Activated CD8-positive, alpha-beta T cell treated with anti-CD3 and anti-CD28 coated beads for 36 hours (primary cell): ENCODE measurements at places on chromosomes 7 and 10. TPM values are rescaled to one million over a fixed set of nuclear protein-coding genes. Genes with fewer than 3 reads are reported as not detected.

- no peaks in the 10 kb centered on the region for H3K27me3 ChIP-seq
- no peaks in the 10 kb centered on the region for H3K36me3 ChIP-seq
- H3K4me1 ChIP-seq: no peaks in the 10 kb centered on the region
These were observed 289.6 kb upstream of the ADARB2 start for GRCh38 chr10:2026936-2027335.

- no peak overlapping the region for H3K4me3 ChIP-seq
- H3K27me3 ChIP-seq: peaks cover 35% of the 10 kb centered on the region
- H3K27ac ChIP-seq: no peak overlapping the region
- H3K36me3 ChIP-seq: no peaks in the 10 kb centered on the region
- H3K4me1 ChIP-seq: peaks cover 3% of the 10 kb centered on the region
These were observed 85.8 kb upstream of the EGFR start for GRCh38 chr7:54932818-54933543.

DNA sequence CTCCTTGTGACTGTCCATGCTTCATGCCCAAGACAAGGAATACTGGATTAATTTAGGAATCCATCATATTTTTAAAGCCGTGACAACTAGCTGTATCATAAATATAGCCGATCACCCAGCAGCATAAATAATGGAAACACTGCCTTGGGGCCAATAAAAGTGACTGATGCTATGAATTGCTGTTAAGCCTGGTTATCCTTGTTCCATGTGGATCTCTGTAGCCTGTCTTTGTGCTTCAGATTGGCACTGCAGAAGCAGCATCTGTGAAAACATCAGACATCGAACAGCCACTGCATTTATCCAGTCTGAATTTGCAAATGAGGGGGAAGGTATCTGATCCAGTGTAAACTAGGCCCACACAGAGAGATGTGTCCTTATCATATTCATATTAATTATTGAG lies 1181.8 kb downstream of the SORCS1 start:
- DNase-seq: no peak
- no peaks in the 10 kb centered on the region for H3K27me3 ChIP-seq
- no peaks in the 10 kb centered on the region for H3K4me1 ChIP-seq
- H3K4me3 ChIP-seq: no peak overlapping the region
- no peak overlapping the region for H3K27ac ChIP-seq
- H3K36me3 ChIP-seq: no peaks in the 10 kb centered on the region

DNA sequence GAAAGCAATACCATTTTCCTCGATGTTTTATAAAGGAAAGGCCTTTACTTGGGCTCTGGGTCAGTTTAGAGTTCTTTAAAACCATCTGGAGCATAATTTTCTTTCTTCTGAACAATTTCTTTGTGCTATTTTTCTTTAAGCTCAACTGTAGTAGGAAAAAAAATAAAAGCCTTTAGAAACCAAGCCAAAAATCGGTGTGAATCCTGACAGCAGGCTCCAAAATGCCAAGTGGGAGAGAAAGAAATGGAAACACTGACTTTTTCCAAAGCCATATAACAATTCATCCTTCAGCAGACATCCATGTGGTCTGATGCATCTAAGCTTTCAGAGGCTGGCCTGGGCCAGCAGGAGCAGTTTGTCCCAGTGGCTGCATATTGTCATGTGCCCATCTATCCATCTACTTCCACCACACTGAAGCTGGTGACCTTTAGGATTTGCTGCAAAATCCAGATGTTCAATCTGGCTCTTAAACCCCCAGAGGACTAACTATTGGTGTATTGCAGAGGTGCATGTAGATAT lies 23.0 kb upstream of the ITPRID1 start:
- no peak overlapping the region for H3K27ac ChIP-seq
- no peaks in the 10 kb centered on the region for H3K27me3 ChIP-seq
- H3K36me3 ChIP-seq: no peaks in the 10 kb centered on the region
- H3K4me3 ChIP-seq: no peak overlapping the region
- no peak for DNase-seq

- no peak overlapping the region for H3K27ac ChIP-seq
- H3K27me3 ChIP-seq: no peaks in the 10 kb centered on the region
- no peaks in the 10 kb centered on the region for H3K36me3 ChIP-seq
- peak; percentile 34 for DNase-seq
These were observed 246.1 kb downstream of the KLF6 start for GRCh38 chr10:3538656-3539531.

DNA sequence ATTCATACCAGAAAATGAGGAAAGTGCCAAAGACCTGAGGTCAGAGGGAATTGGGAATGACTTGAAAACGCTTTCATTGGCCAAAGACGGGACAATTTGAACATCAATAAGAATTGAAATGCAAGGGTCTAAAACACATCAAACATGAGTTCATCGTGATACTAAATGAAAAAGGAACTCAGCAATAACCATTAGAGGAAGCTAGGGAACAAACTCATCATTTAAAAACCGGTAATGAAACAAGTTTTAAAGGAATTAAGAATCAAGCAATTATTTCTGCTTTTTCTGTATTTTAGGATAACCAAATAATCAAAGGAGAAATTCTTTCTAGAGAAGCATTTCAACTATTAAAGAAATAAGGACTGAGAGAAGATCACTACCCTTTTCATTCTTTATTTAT lies 303.1 kb downstream of the ARHGAP12 start:
- no peaks in the 10 kb centered on the region for H3K36me3 ChIP-seq
- no peaks in the 10 kb centered on the region for H3K4me1 ChIP-seq
- no peak overlapping the region for H3K27ac ChIP-seq

GRCh38 chr10:74175510-74176379 lies 24.7 kb downstream of the ADK start:
- H3K36me3 ChIP-seq: peaks cover 5% of the 10 kb centered on the region
- DNase-seq: no peak
- peak overlapping the region; percentile 96 for H3K27ac ChIP-seq

- H3K4me1 ChIP-seq: peaks cover 25% of the 10 kb centered on the region
- peak overlapping the region; percentile 99 for H3K27ac ChIP-seq
- no peak for DNase-seq
- peaks cover 4% of the 10 kb centered on the region for H3K36me3 ChIP-seq
- peak overlapping the region; percentile 91 for H3K4me3 ChIP-seq
These were observed 75.5 kb upstream of the TMEM248 start for GRCh38 chr7:66845379-66846095.

DNA sequence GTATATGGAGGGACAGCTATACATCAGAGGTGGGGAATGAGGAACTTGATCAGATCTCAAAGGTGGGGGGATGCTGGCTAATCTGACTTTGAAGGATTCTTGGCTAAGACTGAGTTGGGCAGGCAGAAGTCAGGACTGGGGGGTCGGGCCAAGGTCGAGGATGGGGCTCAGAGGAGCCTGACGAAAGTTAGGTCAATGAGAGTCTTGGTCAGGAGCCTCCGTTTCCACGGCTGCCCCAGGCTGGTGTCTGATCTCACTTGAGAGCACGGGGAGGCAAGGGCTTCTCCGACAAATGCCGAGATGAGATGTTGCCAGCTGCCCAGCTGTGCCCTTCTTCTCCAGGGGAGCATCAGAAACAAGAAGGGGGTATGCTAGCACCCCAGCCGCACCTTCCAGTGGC lies 5.7 kb downstream of the SLC29A3 start:
- H3K4me1 ChIP-seq: peaks cover 18% of the 10 kb centered on the region
- DNase-seq: no peak
- no peak overlapping the region for H3K27ac ChIP-seq
- H3K36me3 ChIP-seq: peaks cover 18% of the 10 kb centered on the region
- H3K4me3 ChIP-seq: no peak overlapping the region

- peaks cover 63% of the 10 kb centered on the region for H3K36me3 ChIP-seq
- peaks cover 11% of the 10 kb centered on the region for H3K4me1 ChIP-seq
- H3K4me3 ChIP-seq: no peak within 1 kb of the TSS
- H3K27ac ChIP-seq: peak within 1 kb of the TSS; percentile 11
- no peaks in the 10 kb centered on the region for H3K27me3 ChIP-seq
These were observed at the start of gene PILRB for GRCh38 chr7:100358027-100358856. PILRB (plus strand) TSS chr7:100358117; CDS start chr7:100358303, 186 bp downstream.

- H3K4me1 ChIP-seq: peaks cover 27% of the 10 kb centered on the region
- H3K4me3 ChIP-seq: no peak overlapping the region
- H3K36me3 ChIP-seq: no peaks in the 10 kb centered on the region
- peaks cover 8% of the 10 kb centered on the region for H3K27me3 ChIP-seq
- no peak for DNase-seq
These were observed 254.7 kb upstream of the NFE2L3 start for GRCh38 chr7:25897261-25897782.

- H3K4me3 ChIP-seq: no peak overlapping the region
- DNase-seq: no peak
- H3K27me3 ChIP-seq: peaks cover 8% of the 10 kb centered on the region
- no peaks in the 10 kb centered on the region for H3K36me3 ChIP-seq
These were observed 32.7 kb upstream of the RHOBTB1 start for GRCh38 chr10:60976687-60977086.

GRCh38 chr10:69472544-69472943 lies 21.3 kb downstream of the TSPAN15 start:
- peaks cover 3% of the 10 kb centered on the region for H3K27me3 ChIP-seq
- no peak overlapping the region for H3K27ac ChIP-seq
- no peaks in the 10 kb centered on the region for H3K4me1 ChIP-seq
- no peak overlapping the region for H3K4me3 ChIP-seq

GRCh38 chr10:109374215-109374614 lies 549.1 kb downstream of the XPNPEP1 start:
- no peak overlapping the region for H3K27ac ChIP-seq
- DNase-seq: no peak
- H3K36me3 ChIP-seq: no peaks in the 10 kb centered on the region
- no peak overlapping the region for H3K4me3 ChIP-seq

- H3K4me1 ChIP-seq: peaks cover under 1% of the 10 kb centered on the region
- H3K27ac ChIP-seq: no peak overlapping the region
- no peaks in the 10 kb centered on the region for H3K27me3 ChIP-seq
- peaks cover 38% of the 10 kb centered on the region for H3K36me3 ChIP-seq
These were observed 16.3 kb upstream of the CHUK start for GRCh38 chr10:100245484-100246220.

DNA sequence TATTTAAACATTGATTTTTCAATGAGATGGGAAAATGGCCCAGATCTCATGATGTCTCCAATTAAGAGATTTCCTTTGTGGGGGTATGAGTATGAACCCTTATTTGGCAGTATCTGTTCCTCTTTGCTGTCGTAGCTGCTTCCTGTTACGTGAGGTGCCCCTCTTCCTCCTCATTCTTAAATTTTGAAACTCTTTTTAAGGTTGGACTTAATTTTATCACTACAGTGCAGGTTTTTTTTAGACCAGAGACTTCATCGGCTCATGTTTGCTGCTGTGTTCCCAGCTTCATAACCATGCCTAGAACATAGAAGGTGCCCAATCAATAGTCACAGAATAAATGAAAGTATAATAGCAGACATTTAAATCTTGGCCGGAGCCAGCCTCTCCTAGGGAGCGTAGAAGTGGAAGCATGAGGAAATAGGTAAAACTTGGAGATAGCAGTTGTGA lies 2.4 kb downstream of the MIOS start:
- peak overlapping the region; percentile 87 for H3K4me3 ChIP-seq
- H3K4me1 ChIP-seq: peaks cover 38% of the 10 kb centered on the region
- H3K36me3 ChIP-seq: peaks cover 47% of the 10 kb centered on the region
- H3K27ac ChIP-seq: peak overlapping the region; percentile 96
- DNase-seq: peak; percentile 43
- no peaks in the 10 kb centered on the region for H3K27me3 ChIP-seq

GRCh38 chr7:85561706-85562105 lies 374.9 kb upstream of the SEMA3D start:
- no peaks in the 10 kb centered on the region for H3K27me3 ChIP-seq
- H3K4me3 ChIP-seq: no peak overlapping the region
- no peaks in the 10 kb centered on the region for H3K36me3 ChIP-seq
- DNase-seq: no peak
- H3K4me1 ChIP-seq: no peaks in the 10 kb centered on the region

- peaks cover 15% of the 10 kb centered on the region for H3K27me3 ChIP-seq
- peak overlapping the region; percentile 59 for H3K4me3 ChIP-seq
- H3K4me1 ChIP-seq: peaks cover 27% of the 10 kb centered on the region
- no peaks in the 10 kb centered on the region for H3K36me3 ChIP-seq
- DNase-seq: peak; percentile 75
- H3K27ac ChIP-seq: peak overlapping the region; percentile 68
These were observed 50.6 kb upstream of the ITGB1 start for GRCh38 chr10:33008499-33009243.

- H3K27me3 ChIP-seq: peaks cover 9% of the 10 kb centered on the region
- no peak overlapping the region for H3K4me3 ChIP-seq
- no peaks in the 10 kb centered on the region for H3K4me1 ChIP-seq
- H3K27ac ChIP-seq: no peak overlapping the region
- no peaks in the 10 kb centered on the region for H3K36me3 ChIP-seq
- DNase-seq: no peak
These were observed 101.5 kb upstream of the IMMP2L start for GRCh38 chr7:111663771-111664170.

GRCh38 chr7:4681218-4681851 lies 760 bp upstream of the FOXK1 start:
- peak; percentile 39 for DNase-seq
- H3K27me3 ChIP-seq: no peaks in the 10 kb centered on the region
- H3K4me1 ChIP-seq: peaks cover 22% of the 10 kb centered on the region
- H3K36me3 ChIP-seq: peaks cover 11% of the 10 kb centered on the region

DNA sequence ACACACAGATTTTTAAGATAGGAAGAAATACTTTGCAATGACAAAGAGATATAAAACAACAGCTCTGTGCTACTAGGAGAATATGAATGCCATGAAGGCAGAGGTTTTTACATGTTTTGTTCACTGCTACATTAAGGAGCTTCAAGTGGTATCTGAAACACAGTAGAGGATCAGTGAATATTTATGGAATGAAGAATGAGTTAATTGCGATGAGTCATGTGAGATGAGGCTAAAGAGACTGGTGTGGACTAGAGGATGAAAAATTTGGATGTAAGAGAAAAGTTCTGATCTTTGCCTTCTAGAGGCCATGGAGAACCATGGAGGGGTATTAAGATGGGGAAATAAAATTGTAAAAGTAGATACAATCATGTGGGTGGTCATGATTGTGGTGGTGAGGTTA lies 434.2 kb downstream of the PHTF2 start:
- H3K4me1 ChIP-seq: no peaks in the 10 kb centered on the region
- peaks cover 5% of the 10 kb centered on the region for H3K27me3 ChIP-seq
- no peak overlapping the region for H3K27ac ChIP-seq
- H3K4me3 ChIP-seq: no peak overlapping the region
- DNase-seq: no peak
- no peaks in the 10 kb centered on the region for H3K36me3 ChIP-seq

GRCh38 chr10:113235508-113235907 lies 285.5 kb downstream of the TCF7L2 start:
- H3K27ac ChIP-seq: no peak overlapping the region

DNA sequence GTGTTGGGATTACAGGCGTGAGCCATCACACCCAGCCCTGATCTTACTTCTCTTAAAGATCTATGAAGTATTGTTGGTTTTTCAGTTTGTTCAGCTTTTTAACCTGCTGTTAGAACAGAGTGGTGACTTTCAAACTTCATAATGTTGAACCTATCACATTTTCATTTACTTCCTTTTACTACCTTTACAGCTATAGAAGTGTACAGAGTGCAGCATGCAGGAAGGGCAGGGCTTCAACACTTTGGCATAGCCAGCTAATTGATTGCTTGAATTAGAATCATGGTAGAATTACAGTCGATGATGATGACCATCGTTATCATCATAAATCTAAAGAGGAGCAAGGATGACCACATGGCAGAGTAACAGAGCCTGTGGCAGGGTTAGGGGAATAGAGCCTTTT lies 55.5 kb downstream of the AOAH start:
- no peaks in the 10 kb centered on the region for H3K27me3 ChIP-seq
- peaks cover 56% of the 10 kb centered on the region for H3K4me1 ChIP-seq

The LZTS2 gene
- 14.5 TPM for total RNA-seq

The ANKRD1 gene
- total RNA-seq: not detected

The LRRD1 gene
- not detected for total RNA-seq

The FXYD4 gene
- total RNA-seq: not detected

The HMX2 gene
- 0.90 TPM for total RNA-seq

The TRPV5 gene
- total RNA-seq: not detected

The ATG9B gene
- total RNA-seq: 12.6 TPM

The GRM3 gene
- not detected for total RNA-seq

The AP5Z1 gene
- 21.3 TPM for total RNA-seq

The MEIG1 gene
- 0.79 TPM for total RNA-seq

The TRIM50 gene
- total RNA-seq: not detected

The CH25H gene
- total RNA-seq: not detected

The FOXI2 gene
- not detected for total RNA-seq

The NEUROD6 gene
- total RNA-seq: not detected
